ENCODE measurements at places on chromosomes 16 and 17. TPM values are rescaled to one million over a fixed set of nuclear protein-coding genes. Genes with fewer than 3 reads are reported as not detected.

The KRTAP1-5 gene
- total RNA-seq: not detected

The P2RX5 gene
- total RNA-seq: 0.66 TPM

The RUNDC3A gene
- 0.34 TPM for total RNA-seq

The ACSM2A gene
- not detected for total RNA-seq

The SSTR5 gene
- not detected for total RNA-seq

The CDH8 gene
- 18.8 TPM for total RNA-seq

The WBP2 gene
- total RNA-seq: 45.8 TPM

The ATP2A3 gene
- 4.6 TPM for total RNA-seq

The KRTAP4-9 gene
- not detected for total RNA-seq

The OR3A2 gene
- not detected for total RNA-seq

The ANKRD40CL gene
- not detected for total RNA-seq

The CD300H gene
- total RNA-seq: not detected

The KRTAP9-8 gene
- not detected for total RNA-seq

The CLEC3A gene
- not detected for total RNA-seq

The COPZ2 gene
- 30.7 TPM for total RNA-seq

The SULT1A2 gene
- total RNA-seq: 0.90 TPM

The HNF1B gene
- total RNA-seq: 0.31 TPM

The GDPD3 gene
- total RNA-seq: 10.7 TPM

The MT1G gene
- not detected for total RNA-seq

The SNX20 gene
- total RNA-seq: not detected

The DPEP1 gene
- 0.47 TPM for total RNA-seq

The ACSM2B gene
- not detected for total RNA-seq

The CCL16 gene
- total RNA-seq: not detected

The PRRT2 gene
- 25.5 TPM for total RNA-seq

The PRAC2 gene
- total RNA-seq: 7.9 TPM

The SDR42E2 gene
- 0.09 TPM for total RNA-seq

The SEPTIN12 gene
- total RNA-seq: 0.42 TPM

The SYCE1L gene
- total RNA-seq: 21.3 TPM

The SPNS1 gene
- 44.5 TPM for total RNA-seq

The ICAM2 gene
- total RNA-seq: 0.22 TPM

The KRT23 gene
- 2.8 TPM for total RNA-seq

The LDHD gene
- 0.65 TPM for total RNA-seq

The IQCK gene
- 15.4 TPM for total RNA-seq

The SCN4A gene
- 0.60 TPM for total RNA-seq

The PRSS21 gene
- total RNA-seq: not detected

The SMIM22 gene
- not detected for total RNA-seq

The TP53TG3B gene
- not detected for total RNA-seq

The LGALS9B gene
- total RNA-seq: not detected

The SCGB1C2 gene
- total RNA-seq: not detected

The KRT222 gene
- not detected for total RNA-seq

The TLE7 gene
- not detected for total RNA-seq

All from mesothelial cell of epicardium (in vitro differentiated cells).